DMS153 (cell line): ENCODE measurements at places on chromosomes 2 and 18.

GRCh38 chr2:237218756-237219155 is 133.1 kb downstream of the COPS8 start:
- no peak for DNase-seq

DNA sequence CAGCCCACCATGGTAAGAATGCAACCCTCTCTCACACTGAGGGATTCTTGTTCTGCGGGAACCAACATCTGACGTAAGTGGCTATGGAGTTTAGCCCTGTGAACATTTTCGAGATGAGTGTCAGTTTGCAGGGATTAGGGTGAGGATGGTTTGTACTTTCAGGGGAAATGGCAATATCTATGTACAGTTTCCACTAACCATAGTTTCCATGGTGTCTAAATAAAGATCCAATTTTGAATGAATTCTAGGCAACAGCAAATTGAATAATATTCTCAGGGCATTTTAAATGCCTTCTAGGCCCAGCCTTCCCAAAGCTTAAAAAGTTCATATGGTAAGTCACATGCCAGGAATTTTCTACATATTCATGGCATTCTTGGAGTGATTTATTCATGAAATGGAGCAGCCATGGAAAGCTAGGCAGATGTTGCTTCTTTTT is 105.4 kb upstream of the MMADHC start:
- DNase-seq, result no peak

DNA sequence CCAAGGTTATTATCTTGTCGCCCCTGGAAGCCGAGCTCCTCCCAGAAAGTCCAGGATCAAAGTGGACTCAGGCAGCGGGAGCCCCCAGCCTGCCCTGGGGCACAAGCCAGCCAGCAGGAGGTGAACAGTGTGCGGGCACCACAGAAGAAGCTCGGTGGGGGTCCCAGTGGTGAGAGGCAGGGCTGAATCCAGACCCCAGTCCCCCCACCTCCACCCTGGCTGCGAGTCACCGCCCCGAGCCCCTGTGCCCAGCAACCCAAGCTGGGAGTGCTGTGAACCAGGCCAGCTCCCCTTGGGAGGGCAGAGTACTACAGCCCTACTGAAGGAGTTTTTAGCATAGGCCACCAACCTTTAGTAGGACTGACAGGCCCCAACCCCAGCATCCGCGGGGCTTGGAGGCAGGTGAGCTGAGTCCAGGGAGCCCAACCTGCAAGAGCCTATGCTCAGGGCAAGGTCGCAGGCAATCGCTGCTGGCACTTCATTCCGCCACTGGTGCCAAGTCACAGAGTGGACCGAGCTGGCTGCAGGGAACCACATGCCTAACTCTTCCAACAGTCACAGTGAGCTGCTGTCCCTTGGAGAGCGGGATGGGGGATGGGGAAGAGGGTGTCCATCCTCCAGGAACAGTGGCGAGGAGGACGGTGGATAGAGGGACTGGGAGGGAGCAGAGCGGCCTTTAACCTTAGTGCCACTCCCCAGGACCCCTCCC is 3.0 kb downstream of the PIEZO2 start:
- no peak for DNase-seq

DNA sequence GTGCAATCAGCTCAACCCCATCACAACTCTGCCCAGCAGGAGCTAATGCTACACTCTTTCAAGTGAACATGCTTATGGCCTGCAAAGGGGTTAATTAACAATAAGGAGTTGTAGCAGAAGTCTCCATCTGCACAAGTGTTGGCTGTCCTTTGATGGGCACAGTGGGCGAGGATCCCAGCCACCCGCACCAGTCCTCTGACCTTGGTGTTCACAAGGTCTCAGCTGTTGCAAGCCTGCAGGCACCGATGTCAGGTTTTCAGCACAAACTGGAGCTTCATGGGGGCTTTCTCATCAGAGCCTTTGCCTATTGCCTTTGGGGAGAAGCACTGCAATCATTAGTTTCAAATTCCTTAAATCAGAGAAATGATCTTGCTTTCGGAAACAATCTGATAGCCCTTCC is 60.9 kb upstream of the TMEM178A start:
- DNase-seq, result no peak

DNA sequence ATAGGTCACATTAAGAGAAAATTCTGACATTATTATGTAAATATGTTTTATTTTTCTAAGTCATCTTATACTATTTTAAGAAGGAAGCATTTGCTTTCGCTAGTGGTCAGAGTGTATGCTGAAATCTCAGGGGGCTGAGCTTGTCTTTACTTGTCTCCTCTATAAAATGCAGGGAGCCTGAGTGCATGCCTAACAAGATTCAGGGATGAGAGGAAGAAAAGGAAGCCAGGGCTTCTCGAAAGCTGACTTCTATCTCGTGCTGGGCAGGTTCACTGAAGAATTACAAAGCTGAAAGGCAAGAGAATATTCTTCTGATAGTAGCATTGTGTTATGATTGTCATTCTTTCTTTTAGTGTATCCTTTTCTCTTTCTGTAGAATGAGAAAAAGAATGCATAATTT is 467.4 kb downstream of the SOX11 start:
- DNase-seq, result no peak

DNA sequence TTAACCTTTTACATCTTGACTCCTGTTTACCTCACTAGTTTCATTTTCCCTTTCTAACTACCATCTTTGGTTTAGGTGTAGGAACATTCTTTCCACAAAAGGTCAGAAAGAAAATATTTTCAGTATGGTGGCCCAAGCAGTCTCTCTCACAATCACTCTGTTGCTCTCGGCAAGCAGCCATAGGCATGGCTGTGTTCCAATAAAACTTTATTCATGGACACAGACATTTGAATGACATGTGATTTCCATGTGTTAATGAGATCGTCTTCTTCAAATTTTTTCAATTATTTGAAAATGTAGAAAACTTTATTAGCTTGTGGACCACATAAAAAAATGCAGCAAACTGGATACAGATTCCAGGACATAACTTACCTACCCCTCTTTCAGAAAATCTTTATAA is 109.7 kb upstream of the CNTNAP5 start:
- no peak for DNase-seq
